ENCODE measurements at places on chromosomes 3 and 15. TPM values are rescaled to one million over a fixed set of nuclear protein-coding genes. Genes with fewer than 3 reads are reported as not detected.

GOLGA6L4 gene
- 14.3 TPM for polyA plus RNA-seq

- DNase-seq: no peak
Measured at GRCh38 chr3:101518421-101518871, 5.4 kb upstream of the SENP7 start.

DNA sequence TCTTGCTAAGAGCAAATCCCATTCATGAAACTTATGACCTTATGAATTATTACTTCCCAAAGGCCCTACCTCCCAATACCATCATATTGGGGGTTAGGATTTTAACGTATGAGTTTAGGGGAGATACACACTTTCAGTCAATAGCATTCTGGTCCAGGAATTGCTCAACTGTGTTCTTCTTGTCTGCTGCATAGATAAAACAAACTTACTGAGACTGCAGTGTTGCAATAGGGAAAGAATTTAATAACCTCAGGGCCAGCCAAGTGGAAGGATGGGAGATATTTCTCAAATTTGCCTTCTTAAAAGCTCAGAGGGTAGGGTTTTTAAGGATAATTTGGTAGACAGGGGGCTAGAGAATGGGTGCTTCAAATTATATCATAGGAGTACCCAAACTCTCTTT is 625.8 kb downstream of the OTOL1 start:
- DNase-seq: no peak

GRCh38 chr3:67601385-67601784 is 53.0 kb downstream of the SUCLG2 start:
- no peak for DNase-seq

VILL gene
- 13.3 TPM for polyA plus RNA-seq

DNA sequence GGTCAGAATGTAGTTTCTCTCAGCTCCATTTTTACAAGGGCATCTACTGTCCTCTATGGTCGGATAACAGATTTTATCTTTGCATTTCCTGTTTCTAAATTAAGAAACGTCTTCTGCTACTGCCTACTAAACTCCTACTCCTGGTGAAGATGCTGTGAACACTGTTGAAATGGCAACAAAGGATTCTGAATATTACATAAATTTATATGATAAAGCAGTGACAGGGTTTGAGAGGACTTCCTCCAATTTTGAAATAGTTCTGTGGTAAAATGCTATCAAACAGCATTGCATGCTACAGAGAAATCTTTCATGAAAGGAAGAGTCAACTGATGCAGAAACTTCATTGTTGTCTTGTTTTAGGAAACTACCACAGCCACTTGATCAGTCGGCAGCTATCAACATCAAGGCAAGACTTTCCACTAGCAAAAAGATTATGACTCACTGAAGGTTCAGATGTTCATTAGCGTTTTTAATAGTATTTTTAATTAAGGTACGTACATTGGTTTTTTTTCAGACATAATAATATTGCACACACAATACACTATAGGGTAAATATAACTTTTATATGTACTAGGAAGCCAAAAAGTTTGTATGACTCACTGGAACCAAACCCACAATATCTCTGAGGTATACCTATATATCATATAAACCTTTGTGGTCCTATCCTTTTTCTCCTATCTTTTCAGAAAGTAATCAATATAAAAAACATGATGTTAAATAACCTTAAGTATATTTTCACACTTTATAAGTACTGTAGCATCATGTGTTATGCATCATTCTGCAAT is 156.1 kb downstream of the STAG1 start:
- no peak for DNase-seq

CHL1 gene
- 22.3 TPM for polyA plus RNA-seq

GRCh38 chr15:31261266-31262142 is 65.1 kb upstream of the KLF13 start:
- DNase-seq: no peak

BFSP2 gene
- polyA plus RNA-seq: not detected

- no peak for DNase-seq
Measured at GRCh38 chr3:119628816-119629445, 31.2 kb downstream of the PLA1A start.

UCN2 gene
- 0.53 TPM for polyA plus RNA-seq

PPCDC gene
- polyA plus RNA-seq: 13.8 TPM

DNA sequence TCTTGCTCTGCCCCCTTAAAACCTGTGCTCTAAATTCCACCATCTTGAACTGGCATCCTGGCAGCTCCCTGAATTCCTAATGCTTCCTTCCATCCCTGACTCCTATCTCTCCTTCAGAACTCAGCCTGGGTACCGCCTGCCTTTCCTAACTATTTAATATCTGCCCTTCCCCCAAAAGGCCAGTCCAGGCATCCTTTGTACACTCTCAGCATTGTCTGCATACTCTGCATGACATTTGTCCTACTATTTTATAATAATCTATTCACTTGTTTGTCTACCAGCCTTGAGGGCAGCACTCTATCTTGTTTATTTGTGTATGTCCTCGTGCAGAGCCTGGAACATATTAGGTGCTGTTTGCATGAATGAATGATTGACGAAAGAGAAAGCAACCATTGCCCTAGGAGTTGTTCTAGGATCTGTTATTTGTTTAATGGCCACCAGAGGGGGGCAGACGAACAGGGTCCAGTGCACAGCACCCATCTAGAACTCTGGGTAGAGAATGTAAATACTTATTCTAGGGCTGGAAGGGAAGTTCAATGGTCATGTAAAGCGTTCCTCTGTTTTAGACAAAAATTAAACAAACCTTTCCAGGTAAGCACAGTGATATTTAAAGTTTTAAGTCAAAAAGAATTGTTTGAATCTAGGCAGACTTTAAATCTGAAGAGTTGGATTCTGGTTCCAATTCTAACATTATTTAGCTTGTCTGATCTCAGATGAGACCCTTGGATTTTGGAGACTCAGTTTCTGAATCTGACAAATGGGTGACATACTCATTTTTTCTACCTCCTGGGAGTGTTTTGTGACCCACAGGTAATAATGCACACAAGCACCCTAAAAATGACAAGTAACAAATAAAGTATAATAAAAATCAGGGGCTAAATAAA is 125.8 kb upstream of the GALNT15 start:
- DNase-seq: no peak

- no peak for DNase-seq
Measured at GRCh38 chr3:177251755-177252154, 54.5 kb upstream of the TBL1XR1 start.

GRCh38 chr15:68651916-68652525 is 73.2 kb downstream of the CORO2B start:
- no peak for DNase-seq

GPR87 gene
- polyA plus RNA-seq: 0.40 TPM

PPARG gene
- 28.0 TPM for polyA plus RNA-seq

- DNase-seq: no peak
Measured at GRCh38 chr3:99434190-99434589, 204.2 kb upstream of the COL8A1 start.

DNA sequence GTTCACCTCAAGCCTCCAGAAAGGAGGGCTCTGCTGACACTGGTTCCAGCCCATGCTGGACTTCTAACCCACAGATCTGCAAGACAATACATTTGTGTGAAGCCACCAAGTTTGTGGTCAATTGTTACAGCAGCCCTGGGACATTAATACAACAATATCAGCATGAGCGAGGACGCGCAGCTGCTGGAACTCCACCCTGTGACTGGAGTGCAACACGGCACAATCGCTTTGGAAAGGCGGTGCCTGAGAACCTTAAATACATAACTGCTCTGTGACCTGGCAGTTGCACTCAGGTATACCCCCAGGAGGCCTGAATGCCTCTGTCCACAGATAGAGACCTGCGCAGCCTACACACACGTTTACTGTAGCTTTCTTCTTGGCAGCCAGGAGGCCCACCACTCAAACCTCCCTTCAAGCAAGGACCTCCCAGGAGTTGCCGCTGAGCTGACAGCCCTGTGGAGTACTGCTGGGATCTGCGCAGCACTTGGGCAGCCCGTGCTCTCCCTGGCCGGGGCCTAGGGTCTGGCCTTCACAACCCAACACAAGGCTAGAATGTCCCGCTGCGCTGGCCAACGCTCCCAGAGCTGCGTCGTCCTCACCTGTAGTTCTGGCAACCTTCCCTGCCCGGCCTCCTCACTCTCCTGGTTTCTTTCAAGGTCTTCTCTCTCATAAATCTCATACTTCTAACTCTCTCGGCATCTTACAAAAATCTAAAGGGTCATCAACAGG is 8.3 kb downstream of the MRPS25 start:
- no peak for DNase-seq

DNA sequence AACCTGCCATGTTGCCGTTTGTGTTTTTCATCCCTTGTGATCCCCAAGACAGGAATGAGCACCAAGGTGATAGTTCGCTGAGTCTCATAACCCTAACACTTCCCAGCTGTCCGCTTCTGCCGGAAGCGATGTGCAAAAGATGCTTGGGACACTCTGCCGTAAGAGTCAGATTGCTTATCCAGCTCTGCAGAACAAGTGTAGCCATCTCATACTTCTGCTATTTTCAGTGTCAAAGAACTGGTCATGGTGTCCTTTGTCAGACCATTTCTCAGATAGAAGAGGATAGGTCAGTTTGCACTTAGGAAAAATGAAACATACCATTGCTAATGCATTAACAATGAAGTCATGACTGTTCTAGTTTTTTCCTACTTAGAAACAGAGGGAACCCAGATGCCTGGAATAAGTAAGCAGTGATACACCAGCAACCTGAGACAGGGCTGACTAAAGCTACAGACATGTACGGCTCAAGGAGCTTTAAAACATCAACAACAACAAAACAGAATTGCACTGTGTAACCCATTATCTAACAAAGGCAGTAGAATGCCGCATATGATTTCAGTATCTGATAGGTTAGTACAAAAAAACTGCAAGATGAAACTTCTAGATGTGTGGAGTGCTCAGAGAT is 134.0 kb upstream of the IL12A start:
- no peak for DNase-seq

All from right renal pelvis (tissue), 4 donors.